AG09309 (cell line): ENCODE measurements at places on chromosomes 6 and 20.

DNA sequence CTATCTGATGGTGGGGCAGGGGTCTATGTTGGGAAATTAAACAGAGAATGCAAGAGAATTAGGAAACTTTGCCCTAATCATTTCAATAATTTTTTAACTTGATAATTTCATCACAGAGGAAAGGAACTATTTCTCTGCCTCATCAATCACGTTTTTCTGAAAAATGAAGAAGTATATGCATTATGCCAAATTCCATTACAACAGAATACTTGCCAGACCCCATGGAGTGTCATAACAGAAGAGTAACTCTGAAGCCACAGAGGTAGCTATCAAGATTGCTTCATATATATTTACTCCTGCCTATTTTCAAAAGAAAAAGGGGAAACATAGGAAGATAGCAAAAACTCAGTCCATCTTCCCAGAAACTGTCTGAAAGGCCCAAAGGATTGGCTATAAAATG lies 5.7 kb upstream of the USP49 start:
- no peak for DNase-seq

DNA sequence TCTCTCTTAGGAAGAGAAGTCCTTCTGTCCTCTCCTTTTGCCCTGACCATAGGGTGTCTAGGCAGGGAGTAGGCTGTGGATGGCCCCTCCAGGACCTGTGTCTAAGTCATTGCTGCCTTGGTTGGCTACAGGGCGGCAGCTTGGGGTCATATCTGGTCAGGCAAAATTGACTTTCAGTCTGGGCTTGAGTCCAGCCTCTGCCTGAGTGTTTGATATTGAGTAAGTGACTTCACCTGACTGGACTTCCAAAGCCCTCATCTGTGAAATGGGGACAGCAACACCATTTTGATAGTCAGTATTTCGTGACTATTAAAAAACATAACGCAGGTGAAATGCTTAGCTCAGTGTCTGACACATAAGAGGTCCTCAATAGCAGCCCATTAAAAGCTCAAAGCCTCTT lies 4.6 kb downstream of the TGM3 start:
- no peak for DNase-seq

GRCh38 chr6:104603108-104603745 lies 256.5 kb downstream of the HACE1 start:
- no peak for DNase-seq

DNA sequence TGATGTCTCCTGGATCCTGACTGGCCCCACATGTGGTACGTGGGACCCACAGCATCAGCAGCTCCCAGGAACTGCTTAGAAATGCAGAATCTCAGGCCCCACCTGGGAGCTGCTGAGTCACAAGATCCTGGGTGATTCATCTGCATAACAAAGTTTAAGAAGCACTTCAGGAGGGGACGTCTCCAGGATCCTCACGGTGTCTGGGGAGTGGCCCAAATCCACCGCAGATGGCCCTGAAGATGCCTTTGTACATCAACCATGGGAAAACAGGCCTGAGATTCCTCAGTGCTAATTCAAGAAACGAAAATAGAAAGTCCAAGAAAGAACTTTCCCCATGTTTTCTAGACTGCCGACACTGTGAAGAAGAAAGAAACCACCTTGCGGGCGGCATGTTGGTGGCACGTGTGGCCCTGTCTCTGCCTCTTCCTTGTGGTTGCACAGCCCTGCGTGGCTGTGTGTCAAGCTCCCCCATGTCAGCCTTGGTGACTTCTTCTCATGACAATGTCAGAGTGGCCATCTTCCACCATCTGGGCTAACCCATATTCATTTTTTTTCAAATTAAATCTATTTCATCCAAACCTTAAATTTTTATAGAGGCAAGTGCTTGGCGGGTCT lies 26.1 kb downstream of the RRBP1 start:
- no peak for DNase-seq

- DNase-seq = no peak
Observed at GRCh38 chr6:119895626-119896025, 546.1 kb upstream of the MAN1A1 start.

DNA sequence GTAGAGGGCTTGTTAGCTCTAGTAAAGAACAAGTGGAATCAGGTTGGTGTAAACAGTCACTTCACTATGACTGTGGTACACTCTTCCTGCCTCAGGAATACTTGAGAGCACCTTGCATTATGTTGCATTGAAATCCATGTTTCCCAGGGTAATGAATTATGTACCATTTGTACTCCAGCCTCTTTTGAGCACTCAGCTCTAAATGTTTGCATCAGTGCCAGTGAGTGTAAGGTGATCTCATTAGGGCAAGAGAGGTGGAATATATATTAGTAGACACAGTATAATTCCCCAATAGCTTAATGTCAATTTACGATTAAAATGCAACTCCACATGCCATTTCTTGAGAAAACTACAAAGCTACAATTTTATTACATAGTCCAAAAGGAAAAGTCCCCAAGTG lies 319.6 kb upstream of the POU3F2 start:
- no peak for DNase-seq

GRCh38 chr20:23690581-23690980 lies 1.7 kb upstream of the CST4 start:
- DNase-seq = no peak

DNA sequence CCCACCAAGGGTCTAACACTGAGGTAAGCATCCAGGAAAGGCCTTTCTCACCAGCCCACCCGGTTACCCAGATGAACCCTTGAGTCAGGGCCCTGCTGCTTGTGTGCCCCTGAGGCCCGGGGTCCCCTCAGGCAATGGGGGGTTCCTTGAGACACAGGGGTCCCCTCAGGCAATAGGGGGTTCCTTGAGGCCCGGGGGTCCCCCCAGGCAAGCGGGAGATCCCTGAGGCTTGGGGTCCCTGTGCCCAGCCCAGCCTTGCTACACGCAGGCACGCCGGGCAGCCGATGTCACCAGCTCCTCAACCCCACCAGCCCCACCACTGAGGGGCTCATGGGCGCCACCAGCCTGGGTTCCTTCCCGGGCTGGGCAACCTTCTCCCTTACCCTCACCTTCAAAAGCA lies 247.2 kb downstream of the TTLL2 start:
- DNase-seq = no peak

GRCh38 chr6:69593706-69594105 lies 203.1 kb downstream of the LMBRD1 start:
- DNase-seq = no peak

- DNase-seq = peak; percentile 38
Observed at GRCh38 chr6:3251462-3252314, 7.1 kb upstream of the PSMG4 start.

DNA sequence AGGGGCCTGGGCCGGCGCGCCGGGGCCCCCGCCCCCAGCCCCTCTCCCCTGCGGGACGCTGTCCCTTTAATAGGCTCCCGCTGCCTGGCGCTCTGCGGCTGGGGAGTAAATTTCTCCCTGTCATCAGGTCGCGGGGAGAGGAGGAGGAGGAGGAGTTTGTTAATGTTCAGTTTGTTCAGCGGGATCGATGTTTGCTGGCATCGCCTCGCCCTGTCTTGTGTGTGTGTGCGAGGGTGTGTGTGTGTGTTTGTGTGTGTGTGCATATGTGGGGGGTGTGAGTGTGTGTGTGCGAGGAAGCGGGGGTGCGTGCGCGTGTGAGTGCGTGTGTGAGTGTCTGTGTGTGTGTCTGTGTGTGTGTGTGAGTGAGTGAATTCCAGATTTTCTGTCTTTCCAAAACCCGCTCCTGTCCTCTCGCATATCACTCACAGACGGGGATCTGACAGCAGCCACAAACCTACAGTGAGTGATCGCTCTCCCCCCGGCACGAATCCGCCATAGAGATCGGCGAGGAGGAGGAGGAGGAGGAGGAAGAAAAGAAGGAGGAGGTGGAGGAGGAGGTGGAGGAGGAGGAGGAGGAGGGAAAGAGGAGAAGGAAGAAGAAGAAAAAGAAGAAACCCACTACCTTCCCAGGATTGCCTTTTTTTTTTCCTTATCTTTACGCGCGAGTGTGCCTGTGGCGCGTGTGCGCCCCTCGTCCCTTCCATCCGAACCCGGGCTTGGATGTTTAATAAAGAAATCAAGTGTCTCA lies at the start of gene TSHZ2:
Gene TSHZ2, plus strand, starts transcription at position 169 of the 748 bp plus-strand sequence. CDS start 936 bp downstream, outside the sequence.
- no peak for DNase-seq

- DNase-seq = no peak
Observed at GRCh38 chr6:71077655-71078054, 120.8 kb upstream of the B3GAT2 start.

DNA sequence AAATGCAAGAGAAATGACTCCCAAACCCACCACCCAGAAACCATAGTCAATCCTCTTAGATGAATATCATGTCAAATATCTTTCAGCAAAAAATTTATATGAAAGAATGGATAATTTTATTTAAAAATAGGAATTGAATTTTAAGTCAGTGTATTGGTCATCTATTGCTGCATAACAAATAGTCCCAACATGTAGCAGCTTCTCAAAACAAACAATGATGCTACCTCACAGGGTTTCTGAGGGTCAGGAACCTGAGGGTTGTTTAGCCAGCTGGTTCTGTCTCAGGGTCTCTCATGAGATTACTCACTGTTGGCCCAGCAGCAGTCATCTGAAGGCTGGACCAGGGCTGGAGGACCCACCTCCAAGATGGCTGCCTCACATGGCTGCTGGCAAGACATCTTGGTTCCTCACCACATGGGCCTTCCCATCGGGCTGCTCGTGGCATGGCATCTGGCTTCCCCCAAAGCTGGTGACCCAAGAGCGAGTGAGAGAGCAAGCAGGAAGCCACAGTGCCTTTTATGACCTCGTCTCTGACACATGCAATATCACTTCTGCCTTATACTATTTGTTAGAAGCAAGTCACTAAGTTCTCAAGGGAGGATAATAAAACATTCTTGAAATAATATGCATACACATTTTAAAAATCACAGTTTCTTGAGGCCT lies 36.3 kb downstream of the BANF2 start:
- no peak for DNase-seq

DNA sequence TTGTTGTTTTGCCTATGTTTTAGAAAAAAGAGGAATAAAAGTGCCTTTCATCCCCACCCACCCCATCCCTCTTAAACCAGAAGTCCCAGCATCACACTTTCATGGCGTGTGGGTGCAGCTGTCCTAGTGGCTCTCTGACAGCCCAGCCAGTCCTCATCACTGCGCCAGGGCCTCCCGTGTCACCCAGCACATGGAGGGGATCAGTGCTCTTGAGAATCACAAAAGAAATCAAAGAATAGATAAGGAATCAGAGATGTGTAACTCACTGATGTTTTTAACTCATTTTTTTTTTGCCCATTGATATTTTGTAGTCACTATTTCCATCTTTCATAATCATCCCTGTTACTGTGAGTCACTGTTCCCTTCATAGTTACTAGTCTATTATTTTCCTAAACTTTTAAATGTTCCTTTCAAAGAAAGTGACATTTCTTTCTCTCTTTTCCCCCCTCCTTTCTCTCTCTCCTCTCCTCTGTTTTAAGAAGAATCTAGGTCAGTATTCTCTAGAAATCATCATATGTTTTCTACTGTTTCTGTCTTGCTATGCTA lies 78.6 kb downstream of the AIG1 start:
- no peak for DNase-seq

DNA sequence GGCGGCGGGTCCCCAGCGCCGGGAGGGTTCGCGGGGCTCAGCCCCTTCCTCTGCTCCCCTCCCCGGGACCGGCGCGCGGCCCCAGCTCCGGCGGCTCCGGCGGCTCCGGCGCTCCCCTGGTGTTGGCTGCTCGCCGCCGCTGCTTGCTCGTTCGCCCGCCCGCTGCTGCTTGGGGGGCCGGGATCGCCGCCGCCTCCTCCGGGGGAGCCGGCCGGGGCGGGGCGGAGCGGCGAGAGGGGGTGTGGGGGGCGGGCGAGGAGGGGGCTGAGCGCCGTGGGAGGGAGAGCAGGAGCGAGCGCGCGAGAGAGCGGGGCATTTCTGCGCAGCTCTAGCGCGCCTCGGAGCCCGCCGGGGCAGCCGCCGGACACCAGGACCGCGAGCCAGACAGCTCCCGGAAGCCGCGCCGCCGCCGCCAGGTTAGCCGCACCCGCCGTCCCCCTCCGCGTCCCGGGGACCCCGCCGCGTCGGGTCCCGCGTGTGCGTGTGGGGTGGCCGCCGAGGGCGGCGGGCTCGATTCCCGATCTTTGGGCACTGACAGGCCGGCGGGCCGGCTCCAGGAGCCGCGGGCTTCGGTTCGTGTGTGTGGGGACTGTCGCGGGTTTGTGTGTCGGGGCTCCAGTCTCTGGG lies 62.0 kb upstream of the EPB41L1 start:
- no peak for DNase-seq

DNA sequence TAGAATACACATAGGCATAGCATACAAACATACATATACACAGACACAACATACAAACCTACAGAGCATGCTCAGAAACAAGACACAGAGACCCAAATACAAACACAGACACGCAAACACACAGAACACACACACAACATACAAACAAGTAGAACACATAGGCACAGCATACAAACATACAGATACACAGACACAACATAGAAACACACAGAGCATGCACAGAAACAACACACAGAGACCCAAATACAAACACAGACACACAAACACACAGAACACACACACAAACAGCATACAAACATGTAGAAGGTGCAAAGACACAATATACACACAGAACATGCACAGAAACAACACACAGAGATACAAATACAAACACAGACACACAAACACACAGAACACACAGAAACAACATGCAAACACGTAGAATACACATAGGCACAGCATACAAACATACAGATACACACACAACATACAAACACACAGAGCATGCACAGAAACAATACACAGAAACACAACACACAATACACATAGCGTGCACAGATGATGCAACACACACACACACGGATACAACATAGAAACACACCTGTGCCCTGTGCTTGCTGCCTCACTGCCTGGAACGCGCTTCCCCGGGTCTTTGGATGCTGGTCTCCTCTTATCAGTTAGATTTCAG lies 469.0 kb upstream of the CDH4 start:
- DNase-seq = no peak

GRCh38 chr20:1734269-1734858 lies 76.8 kb upstream of the SIRPG start:
- no peak for DNase-seq

- no peak for DNase-seq
Observed at GRCh38 chr6:107511511-107511993, 21.6 kb downstream of the SOBP start.

GRCh38 chr6:70627500-70628254 lies 40.0 kb upstream of the SMAP1 start:
- DNase-seq = no peak

GRCh38 chr6:134510920-134511319 lies 193.0 kb upstream of the SGK1 start:
- DNase-seq = no peak

DNA sequence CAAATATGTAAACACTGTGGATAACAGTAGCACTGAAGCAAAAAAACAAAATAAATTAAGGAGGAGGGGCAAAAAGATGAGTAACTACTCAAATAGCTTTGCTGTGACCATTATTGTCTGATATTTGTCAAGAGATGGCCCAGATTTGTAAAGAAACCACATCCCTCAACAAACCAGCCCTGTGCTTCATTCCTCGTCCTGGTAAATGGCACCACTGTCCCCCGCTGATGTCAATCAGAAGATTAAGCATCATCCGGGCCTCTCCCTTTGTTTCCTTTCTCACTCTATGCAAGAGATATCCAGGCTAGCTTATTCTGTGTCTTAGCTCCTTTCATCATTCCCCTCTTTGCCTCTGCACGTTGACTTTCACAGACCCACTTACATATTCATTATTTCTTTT lies 259.0 kb downstream of the SYNE1 start:
- DNase-seq = no peak
